Pulmonary artery endothelial cell (primary cell): ENCODE measurements at places on chromosomes 2 and 18.

GRCh38 chr2:125168442-125168841 is 1143.4 kb downstream of the CNTNAP5 start:
- DNase-seq = no peak

- DNase-seq = no peak
These were observed 6.0 kb upstream of the CRYBA2 start for GRCh38 chr2:218999021-218999880.

DNA sequence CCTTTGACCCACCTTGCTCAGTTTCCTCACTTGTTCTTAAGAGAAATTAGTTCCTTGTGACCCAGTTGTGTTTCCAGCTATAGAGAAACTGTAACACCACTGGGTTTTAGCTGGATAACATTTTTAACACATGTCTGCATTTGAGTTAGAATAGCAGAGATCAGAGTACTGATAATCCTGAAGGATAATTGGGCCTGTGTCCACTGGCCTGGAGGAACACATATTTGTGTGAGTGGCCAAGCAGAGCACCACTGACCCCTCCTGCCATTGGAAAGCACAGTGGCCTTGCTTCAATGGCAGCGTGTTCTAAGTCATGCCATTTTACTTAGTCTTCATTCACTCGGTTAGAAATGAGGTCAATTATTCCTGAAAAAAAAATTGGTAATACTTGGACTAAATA is 42.6 kb downstream of the PKP4 start:
- DNase-seq = no peak

- no peak for DNase-seq
These were observed 48.8 kb downstream of the PTRHD1 start for GRCh38 chr2:24744356-24744755.

GRCh38 chr2:189465076-189465475 is 23.8 kb downstream of the WDR75 start:
- DNase-seq = no peak

DNA sequence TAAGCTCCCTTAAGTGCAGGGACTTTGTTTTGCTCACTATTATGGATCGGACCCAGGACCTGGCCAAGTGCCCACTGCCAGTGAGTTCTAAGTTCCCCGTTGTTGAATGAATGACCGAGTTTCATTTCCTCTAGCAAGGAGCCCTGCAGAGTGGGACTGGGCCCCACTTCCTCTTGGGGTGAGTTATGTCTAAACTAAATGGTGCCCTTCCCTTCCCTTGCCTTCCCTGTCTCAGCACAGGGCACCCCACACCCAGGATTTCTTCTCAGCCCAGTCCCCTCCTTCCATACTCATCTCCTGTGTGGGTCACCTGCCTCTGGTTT is 195.3 kb upstream of the HS6ST1 start:
- no peak for DNase-seq

- DNase-seq = no peak
These were observed 13.1 kb downstream of the QPCT start for GRCh38 chr2:37357530-37357929.

DNA sequence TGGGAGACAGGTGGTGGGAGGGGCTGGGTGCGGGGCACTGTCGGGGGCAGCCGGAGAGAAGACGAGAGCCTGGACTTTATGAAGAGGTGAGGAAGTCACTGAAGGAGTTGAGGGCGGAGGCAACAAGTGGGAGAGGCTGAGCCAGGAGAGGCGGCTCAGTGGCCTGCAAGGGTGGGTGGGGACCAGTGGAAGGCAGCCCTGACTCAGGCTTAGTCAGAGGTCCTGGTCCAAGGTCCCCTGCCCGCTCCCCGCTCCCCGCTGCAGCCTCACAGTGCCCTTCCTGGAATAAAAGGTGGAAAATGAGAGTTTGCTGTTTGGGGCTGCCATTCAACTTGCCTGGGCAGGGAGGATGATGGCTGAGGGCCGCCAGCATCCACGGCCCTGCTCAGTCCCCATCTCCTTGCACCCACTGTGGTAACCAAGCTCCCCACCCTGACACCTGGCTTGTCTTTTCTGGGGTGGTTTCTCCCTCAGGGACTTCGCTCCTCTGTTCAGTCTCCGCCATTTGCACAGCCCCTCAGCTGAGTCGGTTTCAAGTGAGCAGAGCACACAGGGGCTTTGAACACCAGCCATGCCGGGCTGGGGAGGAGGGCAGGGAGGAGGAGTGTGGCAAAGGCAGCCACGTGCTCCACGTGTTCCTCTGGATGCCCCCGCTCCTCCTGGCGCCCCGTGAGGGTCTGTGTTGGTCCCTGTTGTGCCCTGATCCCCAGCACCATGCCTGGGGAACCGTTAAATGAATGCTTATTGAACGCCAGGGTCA is 13.7 kb upstream of the RALB start:
- no peak for DNase-seq

DNA sequence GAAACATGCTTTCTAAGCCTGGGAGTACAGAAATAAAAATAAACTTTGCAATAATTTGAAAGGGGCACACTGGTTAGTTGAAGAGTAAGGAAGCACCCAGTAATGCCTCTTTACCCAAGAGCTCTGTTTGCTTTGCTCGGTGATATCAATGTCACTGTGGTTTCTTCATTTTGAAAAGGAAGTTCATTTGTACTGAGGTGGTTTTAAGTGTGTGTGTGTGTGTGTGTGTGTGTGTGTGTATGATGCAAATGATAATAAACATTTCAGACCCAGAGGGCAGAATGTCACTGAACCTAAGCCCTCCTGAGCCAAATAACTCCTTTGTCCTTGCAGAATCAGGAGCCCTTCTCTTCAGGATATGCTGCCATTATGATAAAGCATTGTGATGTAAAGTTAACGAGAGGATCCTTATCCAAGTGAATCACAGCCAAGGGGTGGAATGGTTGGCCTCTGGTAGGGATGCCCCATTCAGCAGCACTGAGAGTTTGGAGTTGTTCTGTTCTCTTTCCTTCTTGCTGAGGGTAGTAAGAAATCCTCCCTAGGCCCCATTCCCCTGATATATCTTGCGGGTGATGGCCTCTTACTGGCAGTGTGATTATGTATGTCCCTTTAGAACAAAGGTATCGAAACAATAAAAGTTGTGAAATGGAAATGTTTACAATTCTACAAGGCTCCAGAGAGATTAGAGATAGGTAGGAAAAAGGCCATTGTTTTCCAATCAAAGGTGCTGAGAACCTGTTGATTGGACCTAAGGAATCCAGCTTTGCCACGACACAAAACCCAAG is 7.6 kb downstream of the ITGA6 start:
- DNase-seq = no peak

DNA sequence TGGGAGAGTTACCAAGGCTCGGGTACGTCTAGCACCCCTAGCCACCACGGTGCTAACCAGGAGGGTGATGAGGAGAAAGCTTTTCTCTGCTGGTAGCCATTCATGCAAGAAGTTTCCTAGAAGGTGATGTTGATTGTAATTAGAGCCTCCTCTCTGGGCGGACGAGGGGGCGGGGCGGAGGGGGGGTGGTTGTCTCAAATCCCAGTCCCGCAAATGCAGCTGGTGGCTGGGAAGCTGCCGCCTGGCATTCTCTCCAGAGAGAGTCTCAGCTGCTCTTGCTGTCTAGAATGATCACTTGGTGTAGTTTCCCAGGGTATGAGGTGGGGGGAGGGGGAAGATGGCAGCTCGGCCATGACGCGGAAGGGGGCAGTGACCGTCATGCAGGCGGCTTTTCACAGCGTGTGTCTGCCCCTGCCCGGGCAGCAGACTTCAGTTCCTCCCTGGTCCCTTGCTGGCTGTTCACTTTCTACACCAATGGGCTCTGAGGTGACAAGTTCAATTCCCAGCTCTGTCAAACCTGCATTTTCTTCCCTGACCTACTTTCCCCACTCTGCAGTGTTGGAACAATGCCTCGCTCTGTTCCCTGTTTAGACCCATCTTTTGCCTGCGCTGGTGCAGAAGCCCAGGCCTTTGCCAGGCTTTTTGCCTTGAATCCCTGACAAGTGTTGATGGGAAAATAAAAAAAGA is 61.5 kb upstream of the KLF7 start:
- no peak for DNase-seq

GRCh38 chr2:173062801-173063200 is 12.8 kb upstream of the MAP3K20 start:
- DNase-seq = no peak

DNA sequence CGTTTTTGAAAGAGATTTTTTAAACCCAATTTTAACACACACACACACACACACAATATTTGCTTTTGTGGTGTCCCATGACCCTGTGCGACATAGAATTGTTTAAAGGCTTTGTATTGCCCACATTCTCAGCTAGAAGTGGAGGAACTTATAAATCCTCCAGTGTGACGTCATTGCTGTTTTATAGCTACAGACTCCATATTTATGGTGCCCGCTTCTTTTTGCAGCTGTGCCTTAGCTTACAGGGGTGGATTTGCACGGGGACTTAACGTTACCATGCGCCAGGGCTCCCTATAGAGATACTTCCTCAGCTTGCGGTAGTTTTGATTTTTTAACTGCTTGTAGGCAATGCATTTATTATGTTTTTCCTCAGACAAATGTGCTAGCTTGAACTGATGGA is 101.9 kb upstream of the SMIM21 start:
- no peak for DNase-seq

DNA sequence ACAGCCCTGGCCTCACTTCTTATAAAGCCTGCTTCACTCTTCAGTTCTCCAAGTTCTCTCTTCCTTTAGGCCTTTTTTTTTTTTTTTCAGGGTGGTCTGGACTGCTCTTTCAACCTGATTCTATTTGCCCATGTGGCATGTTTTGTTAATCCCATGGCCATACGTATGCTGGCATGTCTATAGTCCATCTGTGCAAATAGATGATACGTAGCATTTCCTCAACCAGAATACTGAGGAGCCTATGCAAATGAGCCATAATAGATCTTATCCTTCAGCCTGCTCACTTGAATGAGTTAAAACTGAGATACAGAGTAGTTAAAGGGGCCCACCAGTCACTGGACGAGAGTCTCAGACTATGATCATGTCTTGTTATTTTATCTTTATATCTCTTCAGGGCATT is 265.2 kb upstream of the CXCR4 start:
- no peak for DNase-seq

- DNase-seq = no peak
These were observed 26.5 kb downstream of the LDAH start for GRCh38 chr2:20796374-20796791.
